Epithelial cell of proximal tubule (primary cell): ENCODE measurements at places on chromosomes 7 and 10. TPM values are rescaled to one million over a fixed set of nuclear protein-coding genes. Genes with fewer than 3 reads are reported as not detected.

- DNase-seq: no peak
Observed at GRCh38 chr10:83917537-83918506, 221.5 kb upstream of the GHITM start.

- no peak for DNase-seq
Observed at GRCh38 chr7:112855227-112855626, 65.0 kb upstream of the TMEM168 start.

DNA sequence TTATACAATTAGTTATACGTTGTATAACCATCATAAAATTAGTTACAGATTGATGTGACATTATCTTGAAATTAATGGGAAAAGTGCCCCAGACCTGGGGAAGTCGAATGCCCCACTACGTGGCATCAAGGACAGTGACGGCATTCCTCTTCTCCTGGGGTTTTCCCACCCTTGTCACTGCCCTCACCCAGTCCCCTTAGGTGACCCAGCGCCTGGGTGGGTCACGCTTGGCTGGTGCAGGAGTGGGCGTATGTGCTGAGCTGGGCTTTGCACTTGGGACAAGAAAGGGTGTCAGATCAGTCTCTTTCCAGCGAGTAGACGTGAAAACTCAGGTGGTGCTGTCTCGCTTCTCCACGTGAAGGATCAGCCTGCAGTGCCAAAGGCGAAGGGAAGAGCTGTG, 7.6 kb downstream of the FOXK1 start:
- no peak for DNase-seq

- DNase-seq: no peak
Observed at GRCh38 chr10:102335184-102335583, 60.3 kb upstream of the NFKB2 start.

GRCh38 chr7:140621401-140622021, 19.1 kb downstream of the DENND2A start:
- no peak for DNase-seq

DNA sequence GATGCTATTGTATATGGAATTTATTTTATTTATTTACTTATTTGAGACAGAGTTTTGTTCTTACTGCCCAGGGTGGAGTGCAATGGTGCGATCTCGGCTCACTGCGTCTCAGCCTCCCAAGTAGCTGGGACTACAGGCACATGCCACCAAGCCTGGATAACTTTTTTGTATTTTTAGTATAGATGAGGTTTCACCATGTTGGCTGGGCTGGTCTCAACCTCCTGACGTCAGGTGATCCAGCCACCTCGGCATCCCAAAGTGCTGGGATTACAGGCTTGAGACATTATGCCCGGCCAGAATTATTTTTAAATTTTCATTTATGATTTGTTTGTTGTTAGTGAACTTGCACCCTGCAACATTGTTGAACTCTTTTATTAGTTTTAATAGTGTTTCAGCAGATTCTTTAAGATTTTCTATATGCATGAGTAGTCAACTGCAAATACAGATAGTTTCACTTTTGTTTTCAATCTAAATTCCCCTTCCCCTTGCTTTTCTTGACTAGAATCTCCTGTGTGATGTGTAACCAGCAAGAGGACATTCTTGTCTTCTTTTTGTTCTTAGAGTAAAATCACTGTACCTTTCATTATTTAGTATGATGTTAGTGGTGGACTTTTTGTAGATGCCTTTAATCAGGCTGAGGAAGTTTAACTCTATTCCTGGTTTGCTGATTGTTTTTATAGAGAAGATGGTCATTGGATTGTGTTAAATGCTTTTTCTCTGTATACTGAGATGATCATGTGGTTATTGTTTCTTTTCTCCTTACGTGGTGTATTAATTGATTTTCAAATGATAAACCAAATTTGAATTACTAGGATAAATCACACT, 27.8 kb downstream of the ZNF33A start:
- peak; percentile 31 for DNase-seq

DNA sequence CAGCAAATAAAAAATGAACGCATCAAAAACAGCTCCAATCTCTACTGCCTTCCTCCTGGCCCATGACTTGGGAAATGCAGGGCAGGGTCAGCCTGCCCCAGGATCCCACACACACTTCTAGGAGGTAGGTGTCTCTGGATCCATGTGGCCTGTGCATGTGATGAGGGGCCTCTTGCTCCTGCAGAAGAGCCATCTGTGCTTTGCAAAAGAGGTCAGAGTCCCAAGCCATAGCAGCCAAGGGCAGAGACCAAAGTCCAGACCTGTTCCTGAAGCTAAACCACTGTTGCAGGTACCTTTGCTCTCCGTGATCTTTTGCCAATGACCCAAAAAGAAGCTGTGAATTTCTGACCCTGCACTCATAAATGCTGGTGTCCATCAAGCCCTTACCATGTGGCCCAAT, 57.1 kb downstream of the KCNMA1 start:
- no peak for DNase-seq

ANXA8 gene
- total RNA-seq: 1.4 and 6.0 TPM in 2 replicates

GOT1 gene
- total RNA-seq: 51.0 and 81.0 TPM in 2 replicates

TMEM26 gene
- total RNA-seq: 0.07 and 0.23 TPM in 2 replicates

PDE1C gene
- total RNA-seq: 2.5 and 5.9 TPM in 2 replicates

SPDYE1 gene
- not detected in 2 replicates for total RNA-seq

ITIH2 gene
- not detected in 2 replicates for total RNA-seq

NPC1L1 gene
- total RNA-seq: 0.23 and 0.94 TPM in 2 replicates

LOXL4 gene
- total RNA-seq: 5.4 and 6.1 TPM in 2 replicates
